CD4-positive, CD25-positive, alpha-beta regulatory T cell (primary cell): ENCODE measurements at places on chromosomes 6 and 20. TPM values are rescaled to one million over a fixed set of nuclear protein-coding genes. Genes with fewer than 3 reads are reported as not detected.

DNA sequence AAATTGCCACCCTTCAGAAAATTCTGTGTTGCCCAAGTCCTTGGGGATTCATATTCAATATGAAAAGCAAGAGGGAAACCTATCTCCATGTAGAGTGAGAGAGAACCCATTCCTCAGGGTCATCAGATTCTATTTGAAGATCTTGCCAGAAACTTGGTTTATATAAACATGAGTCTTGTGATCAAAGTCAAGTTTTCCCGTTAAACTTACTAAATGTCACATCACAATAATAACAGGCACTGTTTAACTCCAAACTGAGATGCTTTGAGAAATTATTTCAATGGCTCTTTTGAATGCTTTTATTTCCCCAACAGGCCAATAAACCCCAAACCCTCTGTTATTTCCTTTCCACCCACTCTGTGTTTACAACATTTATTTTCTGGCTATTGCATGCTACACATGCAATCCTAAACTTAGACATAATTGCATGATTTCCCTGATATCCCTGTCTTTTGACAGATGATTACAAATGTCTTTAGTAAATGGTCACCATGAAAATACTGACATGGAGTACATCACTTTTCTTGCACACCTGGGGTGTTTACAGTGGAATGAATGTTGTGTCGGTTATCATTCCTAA, 31.1 kb upstream of the SSTR4 start:
- no peak for DNase-seq

- DNase-seq = no peak
These were observed 3.5 kb upstream of the PRIM2 start for GRCh38 chr6:57313711-57314471.

DNA sequence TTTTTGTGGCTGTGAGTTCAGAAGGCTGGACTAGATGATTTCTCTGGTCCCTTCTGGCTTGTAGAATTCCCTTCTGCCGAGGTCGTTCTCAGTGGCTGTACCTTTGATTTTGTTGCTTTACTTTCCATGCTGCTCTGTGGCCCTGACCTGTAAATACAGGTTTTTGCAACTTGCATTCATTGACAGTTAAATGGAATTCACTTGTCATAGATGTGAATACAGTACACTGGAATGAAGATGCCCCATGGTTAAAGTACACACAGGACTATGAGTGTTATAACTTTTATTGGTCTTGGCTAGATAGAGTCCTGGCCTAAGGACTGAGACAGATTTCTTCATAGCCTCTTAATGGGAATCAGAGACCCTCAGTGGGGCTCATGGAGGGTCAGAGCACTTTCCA, 12.9 kb upstream of the EFCAB8 start:
- no peak for DNase-seq

Gene CLPSL1
- not detected for total RNA-seq

Gene TMEM74B
- not detected for total RNA-seq

- no peak for DNase-seq
These were observed 159.9 kb downstream of the BCAS1 start for GRCh38 chr20:53910351-53911002.

Gene TAAR8
- not detected for total RNA-seq

Gene MAP7
- total RNA-seq = 0.72 TPM

Gene OR2J3
- not detected for total RNA-seq

- no peak for DNase-seq
These were observed 19.8 kb upstream of the ENPP1 start for GRCh38 chr6:131787766-131788712.
